GM23248 (cell line): ENCODE measurements at places on chromosomes 12 and 14. TPM values are rescaled to one million over a fixed set of nuclear protein-coding genes. Genes with fewer than 3 reads are reported as not detected.
A peak's percentile ranks its signal among the peaks of the same experiment; 100 is the strongest.

DNA sequence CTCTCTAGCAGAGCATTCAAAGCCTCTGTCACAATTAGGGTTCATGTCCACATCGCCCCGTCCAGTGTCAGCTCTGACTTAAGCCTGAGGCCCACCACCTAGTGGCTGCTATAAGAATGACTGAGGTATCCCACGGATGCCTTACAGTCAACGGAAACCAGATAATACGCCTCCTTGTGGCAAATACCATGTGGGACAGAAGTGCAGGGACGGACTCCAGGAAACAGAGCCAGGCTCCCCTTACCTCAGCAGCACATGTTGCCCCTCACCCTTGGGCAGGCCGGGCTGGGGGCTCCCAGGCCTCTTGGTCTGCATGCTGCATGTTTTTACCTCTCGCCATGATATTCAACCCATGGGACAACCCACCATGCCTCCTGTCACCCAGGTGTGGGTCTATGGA lies 86.3 kb downstream of the VWF start:
- H3K4me3 ChIP-seq, result no peak overlapping the region
- DNase-seq, result peak; percentile 78
- H3K27ac ChIP-seq, result no peak overlapping the region
- no peaks in the 10 kb centered on the region for H3K27me3 ChIP-seq
- H3K4me1 ChIP-seq, result no peaks in the 10 kb centered on the region
- H3K36me3 ChIP-seq, result no peaks in the 10 kb centered on the region

- peak overlapping the region; percentile 64 for H3K27ac ChIP-seq
- peak; percentile 89 for DNase-seq
- peaks cover 23% of the 10 kb centered on the region for H3K4me1 ChIP-seq
Measured at GRCh38 chr12:57238854-57239554, 9.5 kb downstream of the SHMT2 start.

- H3K27me3 ChIP-seq, result no peaks in the 10 kb centered on the region
- no peak overlapping the region for H3K27ac ChIP-seq
- H3K36me3 ChIP-seq, result no peaks in the 10 kb centered on the region
- no peak overlapping the region for H3K4me3 ChIP-seq
- DNase-seq, result no peak
Measured at GRCh38 chr14:75292886-75293285, 14.3 kb downstream of the FOS start.

DNA sequence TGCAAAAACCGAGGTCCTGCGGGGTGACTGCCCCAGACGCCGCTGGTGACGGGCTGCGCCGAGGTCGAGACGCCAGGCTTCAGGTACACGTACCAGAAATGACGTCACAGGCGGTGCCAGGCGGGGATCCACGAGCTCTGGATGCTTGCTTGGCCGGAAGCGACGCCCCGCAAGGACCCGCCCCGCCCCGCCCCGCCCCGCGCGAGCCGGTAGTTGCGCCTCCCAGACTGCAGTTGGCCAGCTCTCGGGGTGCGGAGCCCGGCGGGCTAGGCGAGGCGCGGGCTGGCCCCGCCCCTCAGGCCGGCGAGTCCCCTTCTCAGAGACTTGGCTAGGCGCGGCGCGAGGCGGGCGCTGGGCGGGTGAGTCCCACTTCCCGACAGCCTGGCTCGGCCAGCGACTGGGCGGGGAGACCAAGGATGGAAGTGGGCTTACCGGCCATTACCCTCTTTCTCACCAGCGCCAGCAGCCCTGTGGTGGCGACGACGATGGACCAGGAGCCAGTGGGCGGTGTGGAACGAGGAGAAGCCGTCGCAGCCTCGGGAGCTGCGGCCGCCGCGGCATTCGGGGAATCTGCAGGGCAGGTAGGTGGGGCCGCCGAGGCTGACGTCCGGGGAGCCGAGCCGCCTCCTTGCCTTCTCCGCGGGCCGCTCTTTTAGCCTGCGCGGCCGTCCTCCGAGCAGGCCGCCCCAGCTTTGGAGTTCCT lies at the start of gene FAM177A1:
FAM177A1 (plus strand) TSS at position 225 of the 703 bp plus-strand sequence; CDS start at position 417, 192 bp downstream.
- H3K36me3 ChIP-seq, result peaks cover 4% of the 10 kb centered on the region; the same call in 1 of the 2 replicates
- peak within 1 kb of the TSS; percentile 82 for H3K4me3 ChIP-seq
- H3K27ac ChIP-seq, result peak within 1 kb of the TSS; percentile 96
- H3K27me3 ChIP-seq, result no peaks in the 10 kb centered on the region

The TMEM260 gene
- 16.1 and 19.6 TPM in 2 replicates for total RNA-seq

The AJUBA gene
- 62.7 and 70.7 TPM in 2 replicates for total RNA-seq

- H3K27me3 ChIP-seq, result no peaks in the 10 kb centered on the region
- H3K27ac ChIP-seq, result peak overlapping the region; percentile 35; the same call in 1 of the 2 replicates
- no peaks in the 10 kb centered on the region for H3K4me1 ChIP-seq
- DNase-seq, result peak; percentile 5
- no peaks in the 10 kb centered on the region for H3K36me3 ChIP-seq
- no peak overlapping the region for H3K4me3 ChIP-seq
Measured at GRCh38 chr12:125093681-125094330, 28.6 kb downstream of the AACS start.

- no peak overlapping the region for H3K4me3 ChIP-seq
- DNase-seq, result no peak
- no peaks in the 10 kb centered on the region for H3K27me3 ChIP-seq
- no peak overlapping the region for H3K27ac ChIP-seq
- no peaks in the 10 kb centered on the region for H3K36me3 ChIP-seq
Measured at GRCh38 chr14:56886471-56887062, 76.3 kb upstream of the OTX2 start.
